ENCODE measurements at places on chromosomes 7 and 10. TPM values are rescaled to one million over a fixed set of nuclear protein-coding genes. Genes with fewer than 3 reads are reported as not detected.

GRCh38 chr10:127886371-127887051 lies 6.2 kb downstream of the CLRN3 start:
- no peak overlapping the region for H3K4me3 ChIP-seq
- no peaks in the 10 kb centered on the region for H3K27me3 ChIP-seq
- no peak for DNase-seq

- no peaks in the 10 kb centered on the region for H3K27me3 ChIP-seq
- H3K4me1 ChIP-seq = peaks cover 34% of the 10 kb centered on the region
- peak overlapping the region; percentile 93 for H3K4me3 ChIP-seq
- peak; percentile 80 for DNase-seq
- H3K36me3 ChIP-seq = no peaks in the 10 kb centered on the region
- peak overlapping the region; percentile 97 for H3K27ac ChIP-seq
These were observed 101.7 kb upstream of the SVIL start for GRCh38 chr10:29736366-29737073.

The CRYGN gene
- total RNA-seq = 1.7 TPM

The TMEM270 gene
- total RNA-seq = 70.1 TPM

DNA sequence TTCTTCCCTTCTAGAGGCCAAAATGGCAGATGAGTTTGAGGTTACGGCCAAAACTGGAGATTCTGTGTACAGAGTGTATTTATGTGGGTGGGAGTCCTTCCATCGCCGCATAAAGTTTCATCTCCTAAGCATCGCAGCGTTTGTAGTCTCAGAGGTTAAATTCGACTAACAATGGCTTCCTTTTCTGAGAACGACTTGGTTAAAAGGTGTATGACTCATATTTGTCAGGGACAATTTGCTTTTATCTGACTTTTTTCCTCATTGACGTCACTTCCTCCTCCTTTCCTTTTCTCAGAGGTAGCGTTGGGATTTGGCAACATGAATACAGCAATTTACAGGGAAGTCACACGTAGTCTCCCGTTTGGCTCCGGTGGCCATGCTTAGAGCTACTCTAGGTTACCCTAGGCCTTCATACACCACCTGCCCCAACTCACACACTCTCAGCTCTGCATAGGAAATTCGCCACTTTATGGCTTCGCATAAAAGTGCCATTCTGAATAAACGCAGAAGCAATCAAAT lies 37.6 kb upstream of the TCF7L2 start:
- DNase-seq = no peak
- H3K4me3 ChIP-seq = no peak overlapping the region
- H3K27ac ChIP-seq = peak overlapping the region; percentile 24

DNA sequence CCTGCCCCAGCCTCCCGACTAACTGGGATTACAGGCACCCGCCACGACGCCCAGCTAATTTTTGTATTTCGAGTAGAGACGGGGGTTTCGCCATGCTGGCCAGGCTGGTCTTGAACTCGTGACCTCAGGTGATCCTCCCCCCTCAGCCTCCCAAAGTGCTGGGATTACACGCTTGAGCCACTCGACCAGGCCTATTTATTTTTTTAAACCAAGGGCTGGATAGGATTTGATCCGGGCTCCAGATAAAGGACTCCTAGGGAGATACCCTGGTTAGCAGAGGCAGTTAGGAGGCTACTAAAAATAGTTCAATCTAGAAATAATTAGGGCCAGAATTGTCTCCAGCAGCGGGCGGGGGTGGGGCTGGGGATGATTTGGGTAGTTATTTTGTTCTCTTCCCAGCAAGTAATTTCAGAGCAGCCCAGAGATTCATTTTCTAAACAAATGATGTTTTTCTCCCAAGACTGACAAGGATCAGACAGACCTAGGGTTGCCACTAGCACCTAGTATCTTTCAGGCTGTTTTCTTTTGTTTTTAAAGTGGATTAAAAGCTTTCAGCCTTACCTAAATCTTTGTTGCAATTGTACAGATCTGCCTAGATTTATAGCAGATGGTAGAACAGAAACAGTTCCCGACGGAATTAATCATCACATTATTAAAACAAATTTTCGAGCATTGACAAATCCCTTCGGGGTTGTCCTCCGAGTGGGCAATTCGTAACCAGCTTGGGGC lies 859 bp upstream of the SMC3 start:
- H3K4me1 ChIP-seq = peaks cover 12% of the 10 kb centered on the region
- no peaks in the 10 kb centered on the region for H3K27me3 ChIP-seq
- peak overlapping the region; percentile 92 for H3K27ac ChIP-seq
- peak overlapping the region; percentile 99 for H3K4me3 ChIP-seq
